ENCODE measurements at places on chromosomes 4 and X.

GRCh38 chr4:36445480-36445879 lies 164.1 kb downstream of the DTHD1 start:
- no peak for DNase-seq

GRCh38 chr4:145320294-145320693 lies 139.9 kb upstream of the OTUD4 start:
- no peak for DNase-seq

DNA sequence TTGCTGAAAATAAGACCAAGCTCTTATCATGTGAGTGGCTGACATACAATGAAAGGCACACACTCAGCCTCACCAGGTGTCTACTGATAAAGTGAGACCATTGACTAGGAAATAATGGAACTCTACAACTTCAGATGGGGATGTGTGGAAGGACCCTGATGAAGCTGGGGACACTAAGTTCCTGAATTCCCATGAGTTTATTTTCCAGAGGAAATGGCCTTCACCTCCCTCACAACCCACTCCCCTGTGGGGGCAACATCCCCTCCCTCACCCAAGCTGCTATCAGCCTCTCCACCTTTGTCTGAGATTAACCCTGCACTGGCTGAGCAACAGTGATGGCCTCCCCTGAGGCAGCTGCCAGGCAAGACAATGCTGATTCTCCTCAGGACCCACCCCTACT lies 55.2 kb upstream of the SMARCAD1 start:
- DNase-seq, result no peak

DNA sequence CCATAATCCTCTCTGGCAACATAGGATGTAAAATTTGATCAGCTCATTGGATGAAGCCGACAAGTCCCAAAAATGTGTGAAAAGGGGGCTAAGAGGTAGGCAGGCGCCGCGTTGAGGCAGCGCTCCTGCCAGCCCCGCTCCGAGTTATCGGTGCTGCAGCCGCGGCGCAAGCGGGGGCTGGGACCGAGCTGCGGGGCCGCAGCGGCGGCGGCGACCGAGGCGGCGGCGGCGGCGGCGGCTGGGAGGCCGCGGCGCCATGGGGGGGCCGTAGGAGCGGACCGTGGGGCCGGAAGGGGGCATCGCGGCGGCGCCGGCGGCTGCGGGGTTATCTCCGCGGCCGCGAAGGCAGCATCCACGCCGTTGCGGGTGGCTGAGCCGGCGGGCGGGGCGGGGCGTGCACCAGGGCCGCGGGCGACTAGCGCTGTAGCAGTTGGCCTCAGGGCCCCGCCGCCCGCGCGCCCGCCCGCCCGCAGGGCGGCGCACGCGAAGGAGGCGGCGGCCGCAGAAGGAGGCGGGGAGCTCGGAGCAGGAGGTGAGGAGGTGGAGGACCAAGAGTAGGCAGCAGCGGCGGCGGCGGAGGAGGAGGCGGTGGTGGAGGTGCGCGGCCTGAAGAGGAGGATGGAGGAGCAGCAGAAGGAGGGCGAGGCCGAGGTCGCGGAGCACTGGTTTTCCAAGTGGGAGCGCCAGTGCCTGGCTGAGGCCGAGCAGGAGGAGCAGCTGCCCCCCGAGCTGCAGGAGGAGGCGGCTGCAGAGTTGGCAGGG lies 126.0 kb upstream of the CXorf66 start:
- no peak for DNase-seq

- no peak for DNase-seq
Measured at GRCh38 chr4:154719087-154719486, 24.7 kb upstream of the LRAT start.

DNA sequence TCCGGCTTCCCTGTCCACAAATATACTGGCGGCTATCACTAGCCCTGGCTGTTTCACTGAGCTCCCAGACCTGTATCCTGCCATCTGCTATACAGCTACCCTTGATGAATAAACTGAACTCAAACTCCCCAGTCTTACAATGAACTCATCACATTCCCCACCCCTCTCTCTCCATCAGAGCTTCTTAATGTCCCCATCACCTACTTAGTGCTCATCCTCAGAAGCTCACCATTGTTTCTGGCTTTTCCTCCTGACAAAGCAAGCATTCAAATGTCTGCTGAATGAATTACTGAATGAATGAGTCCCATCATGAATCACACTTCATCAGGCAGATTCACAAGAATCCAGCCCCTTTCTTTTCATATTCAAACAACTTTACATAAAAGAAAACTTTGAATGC lies 5.7 kb upstream of the DGAT2L6 start:
- no peak for DNase-seq

- DNase-seq, result no peak
Measured at GRCh38 chr4:101141230-101141629, 206.1 kb downstream of the PPP3CA start.

DNA sequence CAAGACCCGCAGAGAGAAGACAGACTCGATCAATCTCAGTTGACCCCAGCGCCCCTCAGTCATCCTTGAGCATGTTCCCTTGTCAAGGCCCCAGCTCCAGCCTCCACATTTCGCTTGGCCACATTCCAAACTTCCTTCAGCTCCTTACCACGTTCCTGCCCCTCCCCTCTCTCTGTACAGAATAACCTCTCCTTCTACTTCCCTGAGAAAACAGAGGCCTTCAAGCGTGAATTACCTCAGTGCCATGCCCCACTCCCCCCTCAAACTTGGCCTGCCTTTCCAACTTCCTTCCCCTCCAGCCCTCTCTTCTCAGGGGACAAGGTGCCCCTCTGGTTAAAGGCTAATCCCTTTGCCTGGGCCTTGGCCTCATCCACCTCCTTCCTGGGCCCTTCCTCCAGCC lies 3.2 kb upstream of the RIPPLY1 start:
- DNase-seq, result peak; percentile 22

DNA sequence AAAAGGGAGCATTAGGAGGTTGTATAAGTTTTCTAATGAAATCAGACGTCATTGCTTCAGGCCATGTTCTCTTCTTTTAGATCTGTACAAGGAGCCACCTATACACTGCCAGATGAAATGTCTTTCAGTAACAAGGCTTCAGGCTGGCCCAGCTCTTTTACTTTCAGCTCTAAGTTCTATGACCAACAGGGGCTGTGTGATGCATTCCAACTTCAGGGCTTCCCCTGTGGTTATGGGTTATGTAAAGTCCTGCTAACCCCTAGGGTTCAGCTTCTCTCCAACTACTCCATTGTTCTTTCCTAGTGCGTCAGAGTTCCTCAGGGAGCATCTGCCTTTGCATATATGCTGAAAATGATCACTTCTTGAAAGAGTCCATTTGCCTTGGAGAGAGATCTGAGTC lies 79.4 kb upstream of the TTC29 start:
- DNase-seq, result no peak

DNA sequence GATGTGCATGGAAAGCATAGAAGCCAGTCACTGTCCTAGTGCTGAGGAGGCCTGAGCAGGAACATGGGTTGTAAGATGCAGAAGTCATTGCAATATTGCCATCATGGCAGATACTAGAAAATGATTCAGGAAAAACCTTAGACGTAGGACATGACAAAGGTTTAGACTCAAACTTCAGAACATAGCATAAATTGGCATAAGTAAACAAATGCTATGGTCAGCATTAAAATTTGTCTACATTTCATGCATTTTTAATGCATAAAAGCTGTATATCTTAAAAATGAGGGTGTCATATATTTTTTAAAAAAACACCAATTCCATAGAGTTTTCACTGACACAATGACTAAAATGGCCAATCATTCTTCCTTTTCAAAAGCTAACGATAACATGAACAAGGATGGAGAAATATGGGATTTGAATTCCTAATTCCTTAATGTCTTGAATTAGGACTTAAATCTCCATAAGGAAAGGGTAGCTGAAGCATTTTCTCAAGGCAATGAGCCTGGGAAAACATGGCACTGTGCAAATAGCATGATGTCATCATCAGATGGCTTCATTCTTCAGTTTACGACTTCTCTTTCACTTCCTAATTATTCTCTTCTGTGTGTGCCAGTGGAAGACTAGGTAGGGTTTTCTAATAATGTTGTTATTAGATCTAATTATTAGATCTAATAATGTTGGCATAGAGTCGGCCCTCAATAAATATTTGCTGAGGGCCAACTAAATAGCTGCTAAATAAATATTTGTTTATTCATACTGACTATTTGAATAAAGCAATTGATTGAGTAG lies 125.1 kb upstream of the FRG1 start:
- no peak for DNase-seq

- DNase-seq, result no peak
Measured at GRCh38 chr4:107956011-107956410, 24.7 kb downstream of the CYP2U1 start.

DNA sequence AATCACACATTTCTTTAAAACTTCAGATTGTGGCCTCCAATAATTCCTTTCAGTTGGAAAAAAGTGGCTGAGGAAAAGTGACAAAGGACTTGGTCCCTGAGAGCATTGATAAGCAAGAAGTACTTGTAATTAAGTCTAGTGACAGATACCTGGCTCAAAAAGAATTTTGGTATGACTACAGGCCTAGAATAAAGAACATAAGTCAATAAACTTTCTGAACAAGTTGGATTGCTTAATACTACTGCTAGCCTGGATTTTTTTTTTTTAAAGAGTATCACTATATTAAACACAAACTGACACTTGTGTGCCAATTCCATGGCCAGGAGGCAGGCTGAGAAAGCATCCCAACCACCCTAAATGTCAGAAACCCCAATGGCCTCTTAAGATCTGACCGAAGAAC lies 49.3 kb upstream of the PDGFC start:
- DNase-seq, result no peak

DNA sequence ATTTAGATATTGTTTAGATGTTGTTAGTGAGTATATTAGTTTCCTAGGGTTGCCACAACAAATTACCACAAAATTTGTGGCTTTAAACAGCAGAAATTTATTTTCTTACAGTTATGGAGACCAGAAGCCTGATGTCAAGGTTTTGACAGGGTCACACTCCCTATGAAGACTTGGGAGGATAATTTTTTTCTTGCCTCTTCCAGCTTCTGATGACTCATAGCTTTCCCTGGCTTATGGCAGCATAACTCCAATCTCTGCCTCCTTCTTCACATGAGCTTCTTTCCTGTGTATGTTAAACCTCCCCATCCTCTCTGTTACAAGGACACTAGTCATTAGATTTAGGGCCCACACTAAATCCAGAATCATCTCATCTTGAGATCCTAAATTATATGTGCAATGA lies 20.9 kb upstream of the RAB40A start:
- DNase-seq, result no peak

- DNase-seq, result no peak
Measured at GRCh38 chr4:100657187-100657586, 139.4 kb upstream of the EMCN start.

- DNase-seq, result peak; percentile 25
Measured at GRCh38 chrX:41382714-41383645, 49.0 kb downstream of the DDX3X start.

DNA sequence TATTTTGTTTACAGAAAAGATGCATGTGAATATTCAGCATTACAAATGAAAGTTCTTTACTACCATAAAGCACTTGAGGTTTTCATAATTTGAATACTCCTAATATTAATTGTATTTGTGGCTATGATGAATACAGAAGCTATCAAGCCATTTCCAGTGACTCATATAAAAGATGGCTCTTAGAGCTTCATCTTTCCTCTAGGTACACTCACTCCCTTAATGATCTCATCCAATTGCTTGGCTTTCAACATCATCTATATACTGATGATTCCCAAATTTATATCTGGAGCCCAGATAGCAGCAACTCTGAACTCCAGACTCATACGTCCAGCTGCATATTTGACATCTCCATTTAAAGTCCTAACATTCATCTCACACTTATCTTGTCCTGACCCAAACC lies 183.4 kb upstream of the FAM241A start:
- no peak for DNase-seq

DNA sequence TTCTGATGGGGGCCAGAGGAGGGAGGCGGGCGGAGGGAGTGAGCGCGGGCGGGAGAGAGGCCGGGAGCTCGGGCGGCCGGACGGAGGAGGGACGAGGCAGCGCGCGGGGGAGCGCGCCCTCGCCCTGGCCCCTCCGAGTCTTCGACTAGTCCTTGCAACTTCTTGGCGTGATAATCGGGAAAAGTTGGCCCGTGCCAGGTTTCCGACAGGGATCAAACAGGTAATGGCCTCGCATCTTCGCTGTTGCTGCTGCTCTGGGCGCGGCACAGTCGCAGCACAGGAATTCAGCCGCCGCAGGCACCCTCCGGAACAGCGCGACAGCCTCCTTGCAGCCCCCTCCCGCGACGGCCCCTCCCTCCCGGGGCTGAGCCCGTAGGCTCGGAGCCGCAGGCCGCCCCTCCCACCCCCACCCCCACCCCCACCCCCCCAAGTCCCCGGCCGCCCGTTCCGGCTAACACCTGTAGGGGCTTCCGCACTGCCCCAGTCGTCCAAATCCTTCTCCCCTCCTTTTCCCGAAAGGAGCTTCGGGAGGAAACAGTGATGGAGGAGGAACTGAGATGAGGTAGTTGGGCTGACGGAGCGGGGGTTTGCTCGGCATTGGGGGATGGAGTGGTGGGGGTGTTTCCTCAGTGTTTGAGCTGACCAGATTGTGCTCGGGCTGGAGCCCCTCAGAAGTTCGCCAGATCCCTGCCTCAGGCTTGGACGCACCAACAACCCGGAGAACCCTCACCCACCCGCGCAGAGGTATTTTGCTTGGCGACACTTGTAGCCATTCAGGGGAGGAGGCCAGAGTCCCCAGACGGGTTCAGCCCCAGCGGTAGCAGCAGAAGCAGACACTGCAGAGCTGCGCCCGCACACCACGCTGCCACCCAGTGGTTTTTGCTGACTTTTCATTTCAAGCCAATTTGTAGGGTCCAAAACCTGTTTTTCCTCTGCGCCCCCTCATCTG lies at the start of gene FGF13:
FGF13 (minus strand) TSS at position 319 of the 949 bp plus-strand sequence. CDS start 714 bp downstream, outside the sequence.
- DNase-seq, result no peak

DNA sequence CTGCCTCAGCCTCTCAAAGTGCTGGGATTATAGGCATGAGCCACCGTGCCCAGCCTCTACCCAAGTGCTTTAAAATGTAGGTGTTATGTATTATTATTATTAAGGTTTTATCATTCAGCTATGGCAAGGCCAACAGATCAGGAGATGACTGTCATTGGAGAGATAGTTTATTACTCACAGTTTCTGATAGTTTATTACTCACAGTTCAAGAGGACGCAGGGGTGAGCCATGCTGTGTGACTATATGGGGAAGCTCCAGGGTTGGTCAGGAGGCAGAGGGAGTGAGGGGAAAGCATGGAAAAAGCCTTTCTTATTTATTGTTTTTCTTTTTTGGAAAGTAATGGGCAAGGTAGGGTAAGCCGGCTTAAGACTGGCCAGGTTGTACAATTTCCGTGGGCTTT lies 25.4 kb upstream of the ARSD start:
- no peak for DNase-seq

DNA sequence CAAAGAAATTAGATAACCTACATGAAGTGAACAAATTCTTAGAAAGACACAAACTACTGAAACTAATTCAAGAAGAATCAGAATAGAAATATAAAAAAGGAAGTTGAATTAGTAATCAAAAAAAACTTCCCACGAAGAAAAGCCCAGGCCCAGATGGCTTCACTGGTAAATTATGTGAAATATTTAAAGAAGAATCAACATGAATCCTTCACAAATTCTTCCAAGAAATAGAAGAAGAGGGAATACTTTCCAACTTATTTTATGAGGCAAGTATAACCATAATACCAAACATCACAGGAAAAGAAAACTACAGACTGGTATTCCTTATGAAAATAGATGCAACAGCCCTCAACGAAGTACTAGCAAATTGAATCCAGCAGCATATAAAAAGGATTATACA lies 30.7 kb downstream of the MOSPD2 start:
- DNase-seq, result no peak

GRCh38 chrX:37677243-37677642 lies 8.3 kb upstream of the XK start:
- no peak for DNase-seq

- DNase-seq, result no peak
Measured at GRCh38 chr4:73103799-73104503, 34.4 kb upstream of the COX18 start.

- DNase-seq, result no peak
Measured at GRCh38 chr4:139617702-139618490, 47.7 kb upstream of the MGST2 start.

GRCh38 chr4:1375761-1376322 lies 28.8 kb downstream of the UVSSA start:
- DNase-seq, result no peak
